ENCODE measurements at places on chromosomes 4 and X.

DNA sequence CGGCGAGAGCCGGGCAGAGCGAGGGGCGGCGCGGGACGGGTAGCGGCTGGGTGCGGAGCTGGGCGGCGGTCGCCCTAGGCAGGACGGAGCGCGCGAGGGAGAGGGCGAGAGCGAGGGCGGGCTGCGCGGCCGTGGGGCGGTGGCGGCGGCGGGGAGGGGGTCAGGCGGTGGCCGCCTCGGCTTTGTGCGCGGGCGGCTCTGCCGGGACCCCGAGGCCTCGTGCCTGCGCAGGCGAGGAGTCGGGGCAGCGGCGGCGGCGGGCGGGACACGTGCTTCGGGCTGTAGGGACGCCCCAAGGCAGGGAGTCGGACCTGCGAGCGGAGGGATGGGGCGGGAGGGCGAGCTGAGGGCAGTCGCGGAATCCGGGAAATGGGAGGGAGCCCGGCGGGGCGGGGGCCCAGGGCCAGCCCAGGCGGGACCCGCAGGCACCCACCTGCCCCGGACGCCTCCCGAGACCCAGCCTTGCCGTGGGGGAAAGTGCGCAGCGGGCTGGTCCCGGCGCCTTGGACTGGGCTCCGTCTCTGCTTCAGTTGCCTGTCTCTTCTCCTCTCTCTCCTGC lies 465 bp downstream of the BMPR1B start:
- no peak for DNase-seq

- DNase-seq: no peak
Measured at GRCh38 chrX:73841337-73841736, 278.3 kb downstream of the CHIC1 start.

- DNase-seq: no peak
Measured at GRCh38 chr4:163930086-163930485, 435.6 kb downstream of the TMA16 start.

GRCh38 chrX:103343105-103343504 lies 13.1 kb downstream of the TCEAL7 start:
- no peak for DNase-seq

GRCh38 chrX:134933911-134934310 lies 56.9 kb upstream of the SMIM10 start:
- DNase-seq: no peak

GRCh38 chr4:153919667-153920066 lies 130.8 kb upstream of the SFRP2 start:
- no peak for DNase-seq

GRCh38 chr4:148692242-148692641 lies 250.0 kb upstream of the NR3C2 start:
- no peak for DNase-seq

- DNase-seq: no peak
Measured at GRCh38 chr4:137531986-137532868, at the start of gene PCDH18. PCDH18 (minus strand) TSS chr4:137532494; CDS start chr4:137532088, 406 bp downstream.

GRCh38 chrX:69045616-69046345 lies 119.5 kb downstream of the PJA1 start:
- DNase-seq: no peak

GRCh38 chr4:39834269-39834668 lies 136.3 kb downstream of the UBE2K start:
- no peak for DNase-seq

DNA sequence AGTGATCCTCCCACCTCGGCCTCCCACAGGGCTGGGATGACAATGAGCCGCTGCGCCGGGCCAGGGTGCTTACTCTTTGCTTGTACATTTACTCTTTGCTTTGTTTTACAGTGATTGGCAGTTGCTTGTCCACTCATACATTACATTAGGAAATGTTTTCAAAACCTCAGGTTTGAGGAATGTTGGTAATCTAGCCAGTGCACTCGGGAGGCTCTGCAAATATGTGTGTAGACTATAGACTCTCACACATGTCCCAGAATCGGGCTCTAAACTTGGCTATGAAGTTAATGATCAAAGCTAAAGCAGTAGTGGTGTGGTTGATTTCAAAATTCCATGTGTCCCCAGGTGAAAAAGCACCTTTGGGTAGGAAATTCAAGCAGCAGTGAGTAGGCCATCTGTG lies 20.5 kb downstream of the TRMT44 start:
- no peak for DNase-seq

DNA sequence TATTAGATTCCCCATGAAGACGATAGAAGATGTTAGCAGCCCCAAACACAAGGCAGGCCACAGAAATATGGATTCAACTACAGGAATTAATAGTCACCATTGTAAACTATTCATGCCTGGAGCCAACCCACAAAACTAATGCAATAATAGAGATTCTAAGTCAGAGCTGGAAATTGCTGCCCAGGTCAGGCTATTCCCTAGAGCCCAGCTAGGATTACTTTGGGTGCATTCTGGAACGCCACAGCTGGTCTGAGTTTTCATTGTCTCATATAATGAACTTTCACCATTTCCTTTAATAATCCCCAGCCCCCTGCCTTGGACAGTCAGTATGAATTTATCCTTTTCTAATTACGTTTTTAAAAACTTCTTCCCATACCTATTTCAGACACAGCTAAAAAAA lies 252.6 kb downstream of the PAPSS1 start:
- DNase-seq: no peak

GRCh38 chrX:40083120-40083978 lies 14.4 kb downstream of the BCOR start:
- DNase-seq: no peak

GRCh38 chr4:20700007-20700761 lies at the start of gene PACRGL:
PACRGL (plus strand) TSS chr4:20700458; CDS start chr4:20704482, 4,024 bp downstream.
- DNase-seq: peak; percentile 88

GRCh38 chr4:75992462-75992861 lies 1.7 kb upstream of the SDAD1 start:
- DNase-seq: no peak

DNA sequence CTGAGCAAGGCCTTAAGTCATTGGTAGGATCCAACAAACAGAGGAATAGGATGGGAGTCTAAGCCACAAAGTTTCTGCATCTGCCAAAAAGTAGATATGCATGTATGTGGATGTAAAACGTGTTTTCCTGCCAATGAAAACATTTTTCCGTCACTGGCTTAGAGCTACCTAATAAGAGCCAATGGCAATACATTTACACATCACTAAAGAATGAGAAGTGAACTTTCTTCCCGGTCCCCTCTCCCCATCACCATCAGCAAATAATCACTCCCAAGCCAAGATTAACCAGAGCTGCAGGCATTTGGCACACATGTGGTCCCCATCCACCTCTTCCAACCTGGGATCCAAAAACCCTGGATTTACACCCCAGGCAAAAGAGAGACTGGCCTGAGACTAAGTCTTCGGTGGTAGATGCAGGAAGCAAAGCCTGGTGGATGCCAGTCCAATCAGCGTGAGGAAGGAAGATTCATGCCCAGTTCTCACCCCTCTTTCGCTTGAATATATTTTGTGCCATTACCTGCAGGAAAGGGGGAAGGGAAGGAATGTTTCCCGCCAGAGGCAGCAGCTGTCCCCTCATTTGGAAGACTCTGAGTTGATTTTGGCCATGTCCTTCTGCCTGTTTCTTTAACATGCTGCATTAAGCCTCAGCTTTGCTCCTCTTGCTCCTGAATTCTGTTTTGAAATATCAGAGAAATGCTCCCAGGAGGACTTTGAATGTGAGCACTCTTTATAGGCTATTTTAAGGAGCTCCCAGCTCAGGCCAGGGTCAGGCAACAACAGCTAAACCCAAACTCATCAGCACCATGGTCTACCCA lies 131.4 kb downstream of the CHIC2 start:
- DNase-seq: no peak

- no peak for DNase-seq
Measured at GRCh38 chr4:155972098-155972497, 18.4 kb upstream of the CTSO start.

DNA sequence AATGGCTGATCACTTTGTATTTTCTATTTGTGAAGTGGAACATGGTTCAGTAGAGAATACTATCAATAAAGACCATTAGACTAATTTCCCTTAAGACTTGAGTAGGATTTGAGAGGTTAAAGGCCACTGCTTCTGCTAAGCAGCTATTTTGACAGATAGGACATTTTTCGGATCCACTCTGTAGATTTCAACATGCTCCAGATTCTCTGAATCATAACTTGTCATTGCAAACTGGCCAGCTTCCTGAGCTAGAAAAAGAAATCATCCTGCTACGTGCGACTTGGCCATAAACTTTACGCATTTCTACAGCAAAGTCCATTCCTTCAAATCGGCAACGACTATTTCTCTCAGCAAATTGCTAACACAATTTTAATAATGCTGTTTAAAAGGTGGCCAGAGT lies 55.2 kb downstream of the MGST2 start:
- no peak for DNase-seq

- no peak for DNase-seq
Measured at GRCh38 chr4:66123190-66123589, 452.9 kb upstream of the EPHA5 start.

DNA sequence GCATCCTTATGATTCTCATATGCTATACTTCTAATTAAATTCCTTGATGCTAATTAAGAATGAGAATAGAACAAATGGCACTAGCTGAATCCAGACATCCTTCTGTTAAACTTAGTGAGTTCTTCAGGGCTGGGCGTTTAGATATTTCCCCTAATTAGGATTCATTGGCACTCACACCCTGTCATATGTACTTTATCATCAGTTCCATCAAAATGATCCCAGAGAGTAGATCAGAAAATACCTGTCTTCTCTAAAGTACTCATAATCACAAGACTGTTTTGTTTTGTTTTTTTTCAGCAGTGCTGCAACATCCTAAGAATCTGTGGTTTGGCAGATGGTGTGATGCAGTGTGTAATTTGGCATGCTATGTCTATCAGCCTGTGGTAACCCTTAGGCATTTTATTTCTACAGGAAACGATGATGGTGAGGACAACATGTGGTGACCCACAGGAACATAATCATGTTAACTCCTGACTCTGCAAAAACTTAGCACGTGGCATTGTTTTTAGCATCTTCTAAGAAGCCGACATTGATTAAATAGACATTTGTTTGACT lies 2528.4 kb downstream of the ARAP2 start:
- no peak for DNase-seq

- no peak for DNase-seq
Measured at GRCh38 chrX:8043121-8043520, 115.9 kb upstream of the PNPLA4 start.

GRCh38 chrX:149036086-149036485 lies 469.0 kb downstream of the IDS start:
- DNase-seq: no peak

DNA sequence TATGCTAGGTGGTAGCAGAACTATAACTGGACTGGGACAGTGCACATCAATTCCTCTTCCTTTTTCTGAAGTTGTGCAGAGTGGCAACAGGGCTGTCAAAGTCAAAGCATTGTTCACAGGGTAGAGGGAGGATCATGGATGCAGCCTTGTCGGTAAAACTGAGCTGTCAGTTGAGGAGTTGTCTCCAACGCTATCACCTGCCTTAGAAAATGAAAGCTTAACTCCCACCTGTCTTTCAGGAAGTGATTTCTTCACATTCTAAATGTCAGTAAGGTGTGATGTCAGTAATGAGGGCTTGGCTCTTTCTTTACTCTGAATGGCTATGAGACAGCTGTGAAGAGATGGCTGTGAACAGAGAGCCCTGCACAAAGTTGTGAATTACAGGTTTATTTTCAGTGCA lies 66.4 kb upstream of the BANK1 start:
- no peak for DNase-seq

Measured in NCI-H2081 treated with DMSO at 0.1 percent for 48 hours (cell line).